ENCODE measurements at places on chromosomes 3 and 15.

- DNase-seq = no peak
Observed at GRCh38 chr3:13465236-13465873, 14.8 kb upstream of the HDAC11 start.

GRCh38 chr15:53416219-53416940 is 343.1 kb downstream of the WDR72 start:
- no peak for DNase-seq

DNA sequence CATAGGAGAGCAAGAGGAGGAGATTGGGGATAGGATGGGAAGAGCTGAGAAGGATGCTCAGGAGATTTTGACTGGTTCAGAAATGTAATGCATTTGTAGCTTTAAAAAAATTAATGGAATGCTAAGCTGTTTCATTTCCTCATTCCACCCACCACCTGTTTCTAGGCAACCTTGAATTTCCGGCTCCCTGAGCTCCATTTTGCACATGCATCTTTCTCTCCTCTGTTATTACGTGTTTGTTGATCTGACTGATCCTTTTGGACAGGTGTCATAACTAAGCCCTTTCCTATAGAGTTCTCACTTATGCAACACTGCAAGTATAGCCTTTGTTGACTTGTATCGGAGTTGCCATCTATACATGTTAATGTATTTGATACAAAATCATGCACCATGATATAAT is 4.3 kb downstream of the TMPRSS7 start:
- no peak for DNase-seq

DNA sequence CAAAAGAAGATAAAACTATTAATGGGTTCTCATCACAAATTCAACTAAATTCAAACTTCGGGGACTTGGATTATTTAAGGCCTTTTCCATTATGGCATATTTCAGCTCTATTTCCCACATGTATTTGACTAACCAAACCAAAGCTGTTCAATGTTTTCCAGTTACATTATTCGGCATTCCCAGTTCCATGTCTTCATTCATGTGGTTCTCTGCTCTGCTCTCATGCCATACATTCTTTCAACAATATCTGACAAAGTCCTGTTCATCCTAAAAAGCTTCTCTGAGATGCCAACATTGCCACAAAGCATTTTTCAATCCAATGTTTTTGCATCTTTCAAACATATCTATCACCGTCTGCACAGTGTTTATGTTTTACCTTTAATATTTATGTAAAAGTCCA is 141.4 kb downstream of the GREM1 start:
- DNase-seq = no peak

GRCh38 chr3:60217156-60217911 is 1033.9 kb downstream of the FHIT start:
- DNase-seq = no peak

DNA sequence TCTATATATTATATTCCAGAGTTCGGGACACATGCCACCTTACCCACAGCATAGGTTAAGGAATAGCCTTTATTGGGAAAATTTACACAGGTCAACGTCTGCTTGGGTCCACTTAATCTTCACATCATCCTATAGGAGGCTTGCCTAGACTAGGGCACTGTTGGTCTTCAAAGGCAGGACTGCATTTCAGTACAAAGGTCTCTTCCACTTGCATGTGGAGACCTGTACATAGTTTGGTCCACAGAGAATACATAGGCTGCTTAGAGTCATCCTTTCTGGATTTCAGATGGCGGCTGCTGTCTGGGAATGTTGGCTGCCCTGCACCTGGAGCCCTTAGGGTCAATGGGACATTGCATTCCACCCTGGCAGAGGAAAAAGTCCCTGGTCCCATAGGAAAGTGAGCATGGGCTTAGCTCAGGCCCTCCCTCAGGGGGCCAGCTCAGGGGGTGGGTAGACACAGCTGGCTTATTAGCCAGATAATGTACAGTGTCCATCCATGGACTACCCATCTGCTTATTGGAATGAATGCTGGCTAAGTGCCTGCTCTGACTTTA is 75.3 kb upstream of the TGFBR2 start:
- no peak for DNase-seq

GRCh38 chr15:78778422-78778821 is 32.8 kb downstream of the ADAMTS7 start:
- no peak for DNase-seq

DNA sequence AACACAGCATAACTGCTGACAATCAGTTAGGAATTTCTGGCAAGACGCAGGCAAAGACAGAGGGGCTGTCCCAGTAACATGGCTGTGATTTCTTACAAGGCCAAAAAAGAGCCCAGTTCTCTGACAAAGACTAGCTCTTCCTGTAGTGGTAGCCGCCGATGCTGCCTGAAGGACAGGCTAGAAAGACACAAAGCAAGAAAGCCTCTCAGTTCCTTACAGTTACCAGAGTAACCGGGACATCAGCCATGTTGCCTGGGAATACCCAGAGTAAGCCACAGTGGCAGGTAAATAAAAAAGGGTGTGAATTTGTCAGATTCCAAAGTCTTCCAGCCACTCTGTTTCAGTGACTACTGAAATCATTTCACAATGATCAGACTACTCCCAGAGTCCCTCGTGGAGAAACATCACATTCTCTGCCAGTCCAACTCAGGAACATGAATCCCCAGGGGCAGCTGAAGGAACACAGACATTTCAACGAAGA is 493.6 kb upstream of the ADAMTS9 start:
- no peak for DNase-seq

DNA sequence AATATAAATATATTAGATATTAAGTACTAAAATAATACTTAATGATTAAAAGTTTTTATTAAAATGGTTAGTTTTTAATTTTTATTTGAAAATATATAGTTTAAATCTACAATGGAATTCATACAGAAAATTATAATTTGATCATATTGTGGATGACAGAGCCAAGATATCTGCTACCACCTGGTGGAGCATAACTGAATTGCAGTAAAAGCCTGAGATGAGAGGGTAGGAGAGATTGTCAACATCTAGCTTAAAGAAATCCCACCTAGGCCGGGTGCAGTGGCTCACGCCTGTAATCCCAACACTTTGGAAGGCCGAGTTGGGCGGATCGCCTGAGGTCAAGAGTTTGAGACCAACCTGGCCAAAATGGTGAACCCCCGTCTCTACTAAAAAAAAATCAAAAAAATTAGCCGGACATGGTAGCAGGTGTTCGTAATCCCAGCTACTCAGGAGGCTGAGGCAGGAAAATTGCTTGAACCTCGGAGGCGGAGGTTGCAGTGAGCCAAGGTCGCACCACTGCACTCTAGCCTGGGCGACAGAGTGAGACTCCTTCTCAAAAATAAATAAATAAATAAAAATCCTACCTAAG is 25.1 kb upstream of the CSTA start:
- no peak for DNase-seq

- DNase-seq = no peak
Observed at GRCh38 chr15:52407374-52407773, 111.8 kb upstream of the MYO5C start.

GRCh38 chr3:23324745-23325144 is 121.6 kb downstream of the UBE2E2 start:
- DNase-seq = no peak

GRCh38 chr3:144221761-144222160 is 250.1 kb downstream of the DIPK2A start:
- no peak for DNase-seq

DNA sequence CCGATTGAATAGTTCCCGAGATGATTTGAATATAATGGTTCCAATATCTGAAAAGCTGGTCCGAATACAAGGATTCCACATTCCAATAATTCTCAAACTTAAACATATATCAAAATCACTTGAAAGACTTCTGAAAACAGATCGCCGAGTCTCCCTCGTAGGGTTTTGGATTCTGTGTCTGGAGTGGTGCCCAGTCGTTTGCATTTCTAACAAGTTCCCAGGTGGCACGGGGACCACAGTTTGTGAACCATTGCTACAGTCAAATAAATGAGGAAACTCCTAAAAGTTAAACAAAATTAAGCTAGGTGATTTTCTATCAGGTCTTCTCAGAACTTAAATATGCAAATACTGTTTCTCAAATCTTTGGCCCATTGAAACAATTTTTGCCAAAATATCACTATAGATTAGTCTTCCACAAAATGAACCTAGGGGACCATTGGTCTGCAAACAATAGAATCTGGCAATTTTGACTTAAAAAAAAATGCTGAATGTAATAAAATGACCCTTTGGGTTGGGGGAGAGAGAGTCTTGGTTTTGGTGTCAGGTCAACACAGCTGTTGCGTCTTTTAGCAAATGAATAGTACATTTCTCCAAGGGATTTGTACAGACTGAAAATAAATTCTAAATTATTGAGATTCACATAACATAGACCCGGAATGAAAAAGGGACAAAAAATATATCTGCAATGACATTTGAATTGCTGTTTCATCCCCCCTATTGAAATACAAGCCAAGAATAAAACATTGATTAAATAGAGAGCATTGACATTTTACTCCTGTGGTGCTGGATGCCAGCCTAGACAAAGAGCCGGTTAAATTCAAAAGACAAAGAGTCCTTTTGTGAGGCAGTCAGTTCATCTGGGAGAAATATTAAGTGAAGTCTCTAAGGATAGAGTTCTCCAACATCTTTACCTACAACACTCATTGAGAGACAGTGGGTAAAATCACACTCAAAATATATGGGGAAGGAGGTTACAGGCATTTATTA is 175.7 kb upstream of the ADAMTS9 start:
- no peak for DNase-seq

DNA sequence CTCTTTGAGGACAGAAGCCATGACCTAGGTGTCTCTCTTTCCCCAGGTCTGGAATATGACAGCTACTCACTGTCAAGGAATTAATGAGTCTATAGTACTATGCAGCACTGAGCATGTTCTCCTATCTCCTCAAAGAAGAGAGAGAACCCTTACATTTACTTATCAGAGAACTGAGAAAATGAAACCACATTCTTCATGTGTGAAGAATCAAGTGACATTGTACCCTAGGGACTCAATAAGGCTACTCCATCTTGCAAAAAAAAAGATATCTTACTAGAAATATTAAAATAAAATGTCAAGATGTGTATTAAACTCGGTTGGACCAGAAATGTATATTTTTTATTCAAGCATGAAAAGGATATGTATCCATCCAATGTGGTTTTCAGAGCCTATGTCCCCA is 133.2 kb upstream of the COL8A1 start:
- no peak for DNase-seq

- no peak for DNase-seq
Observed at GRCh38 chr3:73427048-73427706, 197.6 kb downstream of the PDZRN3 start.

- no peak for DNase-seq
Observed at GRCh38 chr3:187618722-187619121, 51.5 kb downstream of the SST start.

DNA sequence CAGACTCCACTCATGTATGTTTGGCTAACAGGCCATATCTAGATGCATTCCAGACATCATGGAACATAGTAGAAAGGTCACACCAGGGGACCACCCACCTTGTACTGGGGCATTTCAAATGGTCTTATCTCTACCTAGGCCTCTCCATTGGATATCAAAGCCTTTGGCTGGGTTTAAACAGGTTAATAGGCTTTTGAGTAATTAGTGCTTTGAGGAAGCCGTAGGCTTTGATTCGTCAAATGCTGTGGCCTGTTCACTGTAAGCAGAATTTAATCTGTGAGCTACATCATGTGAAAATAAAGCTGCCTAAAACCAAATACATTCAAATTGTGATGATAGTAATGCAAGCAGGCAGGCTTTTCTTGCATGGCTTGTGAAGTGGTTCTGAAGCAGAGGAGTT is 129.5 kb downstream of the ST8SIA2 start:
- DNase-seq = no peak

- no peak for DNase-seq
Observed at GRCh38 chr15:32119694-32120330, 89.5 kb downstream of the CHRNA7 start.

DNA sequence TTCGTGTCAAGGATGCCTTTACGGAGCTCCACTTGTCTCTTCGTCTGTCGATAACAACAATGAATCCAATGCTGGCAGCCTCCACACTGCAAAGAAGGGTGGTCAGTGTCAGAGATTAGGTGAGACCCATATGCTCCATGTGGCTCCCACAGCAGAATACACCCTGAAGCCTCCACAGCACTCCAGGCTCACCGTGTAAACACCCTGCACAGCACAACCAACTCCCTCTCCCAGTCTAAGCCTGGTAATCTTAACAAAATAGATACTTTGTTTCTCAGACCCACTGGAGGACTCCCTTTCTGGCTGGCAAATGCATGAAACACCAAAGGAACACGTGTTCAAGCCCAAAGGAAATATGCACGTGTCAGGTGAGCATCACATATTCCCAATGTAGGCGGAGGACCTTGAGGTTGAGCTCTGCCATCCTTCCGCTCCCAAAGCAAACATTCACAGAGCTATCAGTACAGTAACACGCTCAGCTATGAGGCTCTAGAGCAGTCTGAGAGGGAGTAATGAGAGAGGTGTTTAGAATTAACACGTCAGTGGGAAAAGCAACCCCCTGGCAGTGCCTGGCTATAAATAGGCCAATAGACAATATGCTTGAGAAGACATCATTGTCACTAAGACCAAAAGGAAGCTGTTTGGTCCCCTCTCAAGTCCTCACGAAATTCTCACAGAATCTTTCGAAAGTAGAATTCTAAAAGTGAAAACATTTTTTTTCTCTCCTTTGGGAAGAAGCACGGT is 86.7 kb downstream of the MCF2L2 start:
- no peak for DNase-seq

DNA sequence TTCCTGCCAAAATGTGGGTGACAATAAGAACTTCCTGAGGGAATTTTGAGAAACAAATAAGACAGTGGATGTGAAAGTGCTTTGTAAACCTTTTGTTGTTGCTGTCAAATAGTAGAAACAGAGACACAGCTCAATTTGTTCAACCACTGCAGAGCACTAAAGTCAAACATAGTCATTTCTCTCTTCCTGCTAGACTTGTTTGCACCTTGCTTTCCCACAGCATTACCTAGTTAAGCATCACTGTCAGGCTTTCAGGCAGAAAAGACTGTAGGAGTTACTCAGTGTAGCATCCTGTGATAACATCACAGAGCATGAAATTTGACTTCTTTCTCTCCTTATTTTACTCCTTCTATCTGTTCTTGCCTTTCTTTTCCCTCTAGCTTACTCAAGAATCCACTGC is 27.1 kb downstream of the SLC12A1 start:
- DNase-seq = no peak

GRCh38 chr3:7546253-7546652 is 685.3 kb downstream of the GRM7 start:
- DNase-seq = no peak

DNA sequence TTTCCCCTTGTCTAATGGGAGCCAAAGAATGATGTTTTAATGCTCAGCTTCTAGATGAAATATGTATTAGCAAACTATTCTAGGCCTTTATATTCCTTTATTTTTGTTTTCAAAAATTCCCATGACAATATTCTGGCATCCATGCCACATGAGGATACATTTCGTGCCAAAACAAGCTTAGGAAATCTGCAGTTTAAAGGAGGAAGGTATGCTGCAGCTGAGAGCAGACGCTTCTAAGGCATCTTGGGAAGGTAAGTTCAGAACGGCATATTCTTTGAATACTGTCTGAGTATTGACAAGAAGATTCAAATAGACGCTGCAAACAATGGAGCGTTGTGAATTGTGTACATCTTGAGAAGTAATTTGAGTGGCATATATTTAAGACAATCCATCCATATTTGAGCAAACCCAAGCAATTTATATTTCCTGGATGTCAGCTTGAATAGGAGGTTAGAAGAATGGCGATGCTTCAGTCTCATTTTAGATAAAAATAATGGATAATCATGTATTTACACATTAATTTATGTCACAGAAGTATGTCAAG is 158.6 kb downstream of the RAP2B start:
- DNase-seq = no peak

- DNase-seq = no peak
Observed at GRCh38 chr3:94130690-94131089, 67.8 kb downstream of the NSUN3 start.

Measured in stimulated activated CD4-positive, alpha-beta T cell treated with anti-CD3 and anti-CD28 coated beads, TNF-alpha, amount 100 ng/mL, for 1 hour (primary cell).